ENCODE measurements at places on chromosomes 16 and 17.

DNA sequence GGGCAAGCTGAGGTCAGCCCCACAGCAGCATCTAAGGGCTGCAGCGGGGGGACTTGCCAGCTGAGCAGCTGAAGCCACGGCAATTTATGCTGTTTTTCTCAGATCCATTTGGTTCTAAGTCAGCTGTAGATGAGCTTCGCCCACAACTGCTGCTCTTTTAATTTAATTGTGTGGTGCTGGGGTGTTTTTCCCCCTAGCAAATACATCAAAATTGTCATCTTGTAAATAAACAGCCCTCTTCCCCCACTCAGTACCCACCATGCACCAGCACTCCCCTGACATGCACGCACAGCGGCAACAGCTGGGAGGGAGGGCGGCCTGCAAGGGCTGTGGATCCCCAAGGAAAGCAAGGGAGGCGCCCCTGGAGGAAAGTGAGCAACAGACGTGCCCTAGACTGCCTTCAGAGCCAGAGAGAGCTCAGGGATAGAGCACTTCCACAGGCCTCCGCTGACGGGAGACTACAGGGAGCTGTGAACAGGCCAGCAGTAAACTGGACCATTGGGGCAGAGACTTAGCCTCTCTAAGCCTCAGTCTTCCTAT lies 149.5 kb downstream of the TMEM132E start:
- no peak for DNase-seq

- no peak for DNase-seq
Measured at GRCh38 chr17:82283208-82283749, 9.8 kb upstream of the CSNK1D start.

DNA sequence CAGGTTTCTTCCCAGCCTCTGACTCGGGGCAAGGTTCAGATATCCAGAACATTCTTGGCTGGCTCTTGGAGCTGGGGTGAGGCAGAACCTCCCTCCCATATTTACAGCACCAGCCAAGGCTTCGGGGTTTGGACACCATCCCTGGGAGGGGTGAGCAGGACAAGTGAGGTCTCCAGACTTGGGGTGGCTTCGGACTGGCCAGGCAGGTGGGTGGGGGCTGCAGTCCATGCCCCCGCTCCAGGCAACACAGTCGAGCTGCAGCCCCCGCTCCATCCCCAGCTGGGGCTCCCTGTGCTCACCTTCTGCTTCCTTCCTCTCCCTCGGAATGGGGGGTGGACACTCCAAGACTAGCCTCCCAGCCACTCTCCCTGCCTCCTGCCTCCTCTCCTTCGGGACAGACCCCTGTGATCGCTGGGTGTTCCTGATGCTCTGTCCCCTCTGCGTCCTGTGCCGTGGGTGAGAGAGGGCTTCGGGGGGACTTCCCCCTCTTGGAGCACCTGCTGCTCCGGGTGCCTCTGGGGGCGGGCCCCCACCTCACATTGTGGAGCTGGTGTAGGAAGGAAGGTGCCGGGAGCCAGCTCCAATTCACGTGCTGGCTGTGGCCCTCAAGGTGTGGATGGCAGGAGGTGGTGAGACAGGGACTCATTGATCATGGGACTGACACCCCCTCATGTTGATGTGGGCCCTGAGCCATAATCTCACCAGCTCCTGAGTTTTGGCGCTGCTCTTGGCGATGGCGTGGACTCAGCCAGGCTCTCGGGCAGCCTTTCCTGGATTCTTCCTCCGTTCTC lies 189.2 kb downstream of the SEC14L1 start:
- no peak for DNase-seq

DNA sequence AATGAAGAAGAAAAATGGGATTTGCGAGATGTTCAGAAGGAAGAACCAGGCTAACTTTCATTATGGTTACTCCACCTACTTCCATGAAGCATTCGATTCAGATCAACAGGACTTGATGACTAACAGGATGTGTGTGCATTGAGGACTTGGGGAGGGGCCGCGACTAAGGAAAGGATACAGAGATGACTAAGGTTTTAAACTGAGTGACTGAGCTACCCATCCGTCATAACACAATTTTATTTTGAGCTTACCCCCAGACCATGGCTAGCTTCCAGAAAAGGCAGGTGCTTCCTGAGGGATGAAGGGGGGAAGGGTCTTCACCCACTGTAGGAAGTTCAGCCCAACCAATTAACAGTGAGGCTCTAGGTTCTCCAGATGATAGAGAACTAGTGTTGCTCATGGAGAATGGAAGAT lies 2.5 kb upstream of the CDYL2 start:
- DNase-seq = no peak

GRCh38 chr16:79535130-79535529 lies 65.4 kb downstream of the MAF start:
- DNase-seq = no peak

DNA sequence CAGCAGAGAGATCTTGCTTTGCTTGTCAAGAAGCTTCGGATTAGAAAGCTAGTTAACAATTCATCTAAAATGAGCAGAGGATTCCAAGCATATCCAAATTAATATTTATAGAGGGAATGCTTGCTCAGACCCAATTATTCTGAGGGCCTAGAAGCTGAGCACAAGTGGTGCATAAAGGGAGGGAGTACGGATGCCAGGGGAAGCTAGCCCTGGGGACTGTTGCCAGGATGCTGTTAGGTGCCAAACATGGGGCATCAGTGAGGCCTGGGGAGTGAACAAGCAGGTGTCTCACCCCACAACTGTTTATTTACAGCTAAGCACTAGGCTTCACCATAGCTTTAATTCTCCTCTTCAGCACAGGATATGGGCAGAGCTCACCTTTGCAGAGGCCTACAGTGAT lies 684.1 kb upstream of the C16orf82 start:
- DNase-seq = no peak

DNA sequence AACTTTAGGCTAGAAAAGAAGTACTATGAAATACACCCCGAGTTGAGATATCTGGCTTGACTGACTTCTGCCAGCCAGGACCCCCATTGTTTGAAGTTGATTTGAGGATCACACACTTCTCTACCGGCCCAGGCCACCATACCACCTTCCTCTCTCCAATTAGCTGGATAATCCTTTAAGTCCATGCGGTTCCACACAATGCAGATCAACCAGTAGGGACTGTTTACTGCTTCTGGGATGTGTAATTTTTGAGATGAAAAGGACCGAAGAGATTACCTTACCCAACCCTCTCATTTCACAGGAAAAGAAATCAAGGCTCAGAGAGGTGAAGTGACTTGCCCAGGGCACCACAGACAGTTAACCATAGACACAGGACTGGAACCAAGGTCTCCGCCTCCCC lies 20.5 kb downstream of the ERN1 start:
- no peak for DNase-seq

DNA sequence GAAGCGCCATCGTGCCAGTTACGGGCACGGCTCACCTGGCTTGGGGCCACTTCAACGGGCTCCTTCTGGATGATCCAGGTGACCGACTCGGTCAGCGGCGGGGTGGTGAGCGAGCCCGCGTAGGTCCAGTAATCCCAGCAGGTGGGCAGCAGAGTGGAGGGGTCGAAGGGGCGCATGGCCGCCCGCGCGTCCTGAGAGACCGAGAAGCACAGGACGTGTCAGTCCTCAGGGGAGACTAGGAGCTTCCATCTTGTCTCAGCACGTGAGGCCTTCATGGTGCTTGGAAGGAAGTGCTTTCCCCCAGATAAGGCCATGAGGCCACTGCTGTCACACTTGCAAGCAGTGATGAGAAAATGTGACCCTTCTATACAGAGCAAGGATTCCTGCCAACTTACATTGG lies 22.5 kb upstream of the SLC7A5 start:
- no peak for DNase-seq

DNA sequence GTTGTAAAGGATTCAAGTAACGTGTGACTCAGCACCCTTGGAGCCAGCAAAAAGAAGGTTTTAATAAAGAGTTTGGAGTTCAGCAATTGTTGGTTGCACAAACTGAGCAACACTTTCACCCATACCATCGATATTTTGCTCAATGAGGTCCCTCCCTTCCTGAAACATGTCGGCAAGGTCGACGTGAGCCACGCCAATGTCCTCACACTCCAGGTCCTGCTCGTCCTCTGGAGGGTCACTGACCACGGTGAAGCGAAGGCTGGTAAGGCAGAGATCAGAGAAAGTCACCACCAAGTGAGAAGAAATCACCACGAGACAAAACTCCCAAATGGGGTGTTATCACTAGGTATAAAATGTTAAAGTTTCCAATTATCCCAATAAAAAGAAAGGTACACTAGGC lies 98.3 kb downstream of the RPGRIP1L start:
- no peak for DNase-seq

- DNase-seq = no peak
Measured at GRCh38 chr16:31718998-31719397, 154.6 kb upstream of the ZNF267 start.

- no peak for DNase-seq
Measured at GRCh38 chr16:46883353-46883689, 841 bp upstream of the GPT2 start.

DNA sequence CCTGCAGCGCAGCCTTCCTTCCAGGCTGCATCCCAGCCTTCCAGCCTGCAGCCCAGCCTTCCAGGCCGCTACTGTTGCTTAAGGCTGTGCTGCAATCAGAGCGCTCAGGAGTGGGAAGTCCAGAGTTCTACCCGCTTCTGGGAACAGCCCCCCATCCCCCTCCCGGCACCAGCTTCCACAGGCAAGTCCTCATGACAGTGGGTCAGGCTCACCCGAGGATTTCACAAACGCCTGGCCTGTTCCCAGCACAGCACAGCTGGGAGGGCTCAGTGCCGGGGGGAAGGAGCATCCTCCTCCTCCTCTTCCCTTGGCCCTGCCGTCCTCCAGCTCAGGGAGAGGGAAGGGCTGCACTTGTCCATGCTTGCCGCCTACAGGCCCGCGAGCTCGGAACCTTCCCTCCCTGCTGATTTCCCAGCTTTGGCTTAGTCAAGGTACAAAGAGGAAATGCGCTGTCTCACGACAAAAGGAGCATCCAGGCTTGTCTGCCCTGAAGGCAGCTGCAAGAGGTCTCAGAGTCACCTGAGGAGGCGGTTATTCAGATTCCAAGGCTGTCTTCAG lies 8.3 kb downstream of the SOCS3 start:
- peak; percentile 93 for DNase-seq

- DNase-seq = no peak
Measured at GRCh38 chr17:19996502-19996901, 12.7 kb upstream of the SPECC1 start.

DNA sequence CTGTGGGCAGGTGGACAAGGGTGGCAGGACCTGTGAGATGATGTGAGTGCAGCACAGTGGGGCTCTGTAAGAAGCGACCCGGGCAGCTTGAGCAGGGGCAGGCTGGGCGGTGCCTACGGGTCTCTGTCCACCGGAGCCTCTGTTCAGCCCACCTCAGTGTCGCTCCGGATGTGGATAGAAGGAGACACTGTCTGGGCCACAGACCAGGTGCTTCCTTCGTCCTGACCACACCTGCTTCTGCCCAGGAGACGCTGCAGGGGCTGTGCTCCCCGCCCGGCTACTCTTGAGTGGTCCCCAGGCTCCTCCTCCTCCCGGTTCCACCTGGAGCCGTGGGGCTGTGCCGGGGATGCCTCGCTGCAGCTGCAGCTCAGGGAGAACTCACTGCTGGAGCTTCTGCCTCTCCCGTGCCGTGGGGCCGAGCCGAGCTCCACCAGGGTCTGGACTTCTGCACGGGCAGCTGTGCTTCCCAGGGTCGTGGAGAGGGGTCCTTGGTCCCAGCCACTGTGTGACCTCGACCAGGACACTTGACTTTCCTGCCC lies 21.5 kb downstream of the METRNL start:
- DNase-seq = no peak

- no peak for DNase-seq
Measured at GRCh38 chr16:48282636-48283263, 35.4 kb upstream of the ABCC11 start.

DNA sequence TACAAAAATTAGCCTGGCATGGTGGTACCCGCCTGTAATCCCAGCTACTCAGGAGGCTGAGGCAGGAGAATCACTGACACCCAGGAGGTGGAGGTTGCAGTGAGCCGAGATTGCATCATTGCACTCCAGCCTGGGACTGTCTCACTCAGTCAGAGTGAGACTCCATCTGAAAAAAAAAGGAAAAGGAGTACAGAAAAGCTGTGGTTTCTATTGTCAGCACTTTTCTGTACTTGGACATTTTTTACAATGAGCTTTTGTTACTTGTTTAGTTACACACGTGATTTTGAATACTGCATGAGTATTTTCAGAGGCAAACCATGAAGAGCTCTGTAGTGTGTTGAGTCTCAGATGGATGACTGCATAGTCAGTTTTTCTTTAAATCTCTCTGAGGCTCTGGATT lies 26.3 kb downstream of the ZC3H18 start:
- no peak for DNase-seq

DNA sequence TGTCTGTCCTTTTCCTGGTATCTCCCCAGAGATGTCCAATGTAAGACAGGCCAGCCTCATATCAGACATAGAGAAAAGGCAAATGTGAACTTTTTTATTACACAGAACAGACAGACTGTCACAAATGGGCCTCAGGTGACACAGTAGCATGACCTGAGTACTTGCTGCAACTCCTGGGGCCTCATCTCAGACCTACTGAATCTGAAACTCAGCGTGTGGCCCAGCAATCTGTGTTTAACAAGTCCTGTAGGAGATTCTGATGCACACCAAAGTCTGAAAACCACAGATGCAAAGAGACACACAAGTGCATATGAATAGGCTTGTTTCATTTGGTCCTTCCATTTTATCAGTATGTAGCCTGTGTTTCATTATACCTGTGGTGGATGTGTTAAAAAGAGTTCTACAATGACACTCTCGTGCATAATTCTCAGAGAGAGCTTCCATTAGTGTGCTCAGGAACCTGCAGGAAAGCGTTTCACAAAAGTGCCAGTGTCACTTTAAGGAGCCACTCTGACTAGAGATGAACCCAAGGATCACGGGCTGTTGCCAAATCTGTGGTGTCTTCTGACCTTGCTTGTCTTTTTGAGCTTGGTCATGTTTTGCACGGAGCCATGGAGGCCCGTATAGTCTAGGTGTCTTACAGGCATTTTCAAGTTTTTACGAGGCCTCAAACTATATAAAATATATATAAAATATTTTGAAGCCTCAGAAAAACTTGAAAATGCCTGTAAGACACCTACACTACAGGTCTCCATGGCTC lies 33.8 kb upstream of the NF1 start:
- DNase-seq = no peak

GRCh38 chr16:15483857-15484256 lies 49.5 kb downstream of the BMERB1 start:
- DNase-seq = no peak

DNA sequence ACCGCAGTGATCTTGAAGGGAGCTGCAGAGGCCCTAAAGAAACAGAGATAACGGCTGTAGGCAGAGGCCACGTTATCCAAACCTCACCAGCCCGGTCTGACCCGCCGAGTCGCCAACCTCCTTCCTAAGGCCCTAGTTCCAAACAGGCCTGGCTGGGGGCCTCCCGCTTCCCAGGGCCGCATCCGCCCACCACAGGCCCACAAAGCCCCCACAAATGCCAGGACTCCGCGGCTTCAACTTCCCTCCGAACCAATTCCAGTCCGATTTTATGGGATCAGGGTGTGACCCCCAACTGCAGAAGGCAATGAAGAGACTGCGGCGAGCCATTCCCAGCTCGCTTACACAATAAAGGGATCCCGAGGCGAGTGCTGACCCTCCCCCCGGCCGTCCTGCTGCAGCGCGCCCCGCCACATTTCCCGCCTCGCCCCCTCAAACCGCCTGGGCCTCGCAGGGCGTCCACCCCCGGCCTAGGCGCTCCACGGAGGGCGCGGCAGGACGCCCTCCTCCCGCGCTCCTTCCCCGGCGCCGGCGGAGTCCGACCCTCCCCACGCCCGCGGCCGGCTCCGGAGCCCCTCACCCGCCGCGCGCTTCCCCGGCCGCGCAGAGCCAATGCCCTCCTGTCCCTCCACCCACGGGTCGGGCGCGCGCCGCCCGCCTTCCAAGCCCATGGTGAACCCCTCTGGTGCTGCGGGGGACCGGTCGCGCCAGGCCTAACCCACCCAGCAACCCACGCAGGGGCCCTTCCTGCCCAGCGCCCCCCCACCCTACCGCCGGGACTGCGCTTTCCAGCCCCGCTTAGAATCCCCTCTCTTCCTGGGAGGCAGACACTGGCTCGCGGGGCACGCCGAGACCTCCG lies 926 bp downstream of the MYH10 start:
- peak; percentile 72 for DNase-seq

Data from right hindlimb (tissue), 1 donor.